ENCODE measurements at places on chromosomes 5 and 9.

DNA sequence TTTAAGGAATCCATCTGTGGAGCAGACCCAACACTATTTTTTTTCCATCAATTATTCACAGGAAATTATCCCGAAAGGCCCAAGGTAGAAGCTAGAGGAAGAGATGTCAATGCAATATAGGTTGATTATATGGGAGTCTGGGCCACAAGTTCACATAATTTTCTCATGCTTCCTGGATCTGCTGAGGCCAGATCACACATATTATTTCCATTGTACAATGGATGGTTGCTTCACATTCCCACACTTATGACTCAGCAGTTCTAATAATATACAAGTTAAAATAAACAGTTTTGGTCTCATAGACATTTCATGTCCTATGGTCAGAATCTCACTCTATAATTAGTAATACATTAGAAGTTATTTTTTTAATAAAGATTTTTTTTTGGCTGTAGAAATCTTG, 66.0 kb upstream of the PTPRD start:
- no peak for DNase-seq
- no peaks in the 10 kb centered on the region for H3K27me3 ChIP-seq
- H3K36me3 ChIP-seq = no peaks in the 10 kb centered on the region
- no peak overlapping the region for H3K27ac ChIP-seq

- H3K27ac ChIP-seq = no peak overlapping the region
- H3K4me3 ChIP-seq = no peak overlapping the region
- DNase-seq = no peak
- H3K4me1 ChIP-seq = no peaks in the 10 kb centered on the region
- H3K36me3 ChIP-seq = no peaks in the 10 kb centered on the region
Measured at GRCh38 chr5:88116396-88116795, 152.2 kb downstream of the TMEM161B start.

- H3K4me1 ChIP-seq = no peaks in the 10 kb centered on the region
- no peaks in the 10 kb centered on the region for H3K27me3 ChIP-seq
- no peaks in the 10 kb centered on the region for H3K36me3 ChIP-seq
- no peak for DNase-seq
Measured at GRCh38 chr9:135736272-135736978, 34.4 kb downstream of the KCNT1 start.

GRCh38 chr9:71636143-71636839, 132.0 kb downstream of the CEMIP2 start:
- DNase-seq = no peak
- no peaks in the 10 kb centered on the region for H3K4me1 ChIP-seq
- no peak overlapping the region for H3K27ac ChIP-seq
- H3K4me3 ChIP-seq = no peak overlapping the region
- H3K27me3 ChIP-seq = no peaks in the 10 kb centered on the region
- no peaks in the 10 kb centered on the region for H3K36me3 ChIP-seq

DNA sequence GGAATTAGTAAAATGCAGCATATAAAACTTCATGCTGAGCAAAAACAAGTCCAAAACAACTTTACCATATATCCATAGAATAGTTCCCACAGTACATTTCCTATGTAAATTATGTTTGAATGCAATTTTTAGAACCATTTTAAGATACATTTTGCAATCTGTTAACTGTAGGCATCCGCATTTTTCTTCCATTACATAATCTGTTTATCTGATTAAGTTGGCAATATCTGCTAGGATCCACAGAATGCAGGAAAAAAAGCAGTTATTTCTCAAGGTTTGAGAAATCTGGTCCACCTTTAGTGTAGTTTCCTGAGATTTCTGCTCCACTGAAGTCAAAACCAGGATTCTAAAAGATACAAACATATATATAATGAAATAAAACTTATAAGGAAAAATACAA, 6.2 kb downstream of the NUDCD2 start:
- peaks cover 51% of the 10 kb centered on the region for H3K36me3 ChIP-seq
- H3K4me1 ChIP-seq = peaks cover 2% of the 10 kb centered on the region
- no peak for DNase-seq
- H3K27me3 ChIP-seq = no peaks in the 10 kb centered on the region
- H3K4me3 ChIP-seq = no peak overlapping the region
- no peak overlapping the region for H3K27ac ChIP-seq

DNA sequence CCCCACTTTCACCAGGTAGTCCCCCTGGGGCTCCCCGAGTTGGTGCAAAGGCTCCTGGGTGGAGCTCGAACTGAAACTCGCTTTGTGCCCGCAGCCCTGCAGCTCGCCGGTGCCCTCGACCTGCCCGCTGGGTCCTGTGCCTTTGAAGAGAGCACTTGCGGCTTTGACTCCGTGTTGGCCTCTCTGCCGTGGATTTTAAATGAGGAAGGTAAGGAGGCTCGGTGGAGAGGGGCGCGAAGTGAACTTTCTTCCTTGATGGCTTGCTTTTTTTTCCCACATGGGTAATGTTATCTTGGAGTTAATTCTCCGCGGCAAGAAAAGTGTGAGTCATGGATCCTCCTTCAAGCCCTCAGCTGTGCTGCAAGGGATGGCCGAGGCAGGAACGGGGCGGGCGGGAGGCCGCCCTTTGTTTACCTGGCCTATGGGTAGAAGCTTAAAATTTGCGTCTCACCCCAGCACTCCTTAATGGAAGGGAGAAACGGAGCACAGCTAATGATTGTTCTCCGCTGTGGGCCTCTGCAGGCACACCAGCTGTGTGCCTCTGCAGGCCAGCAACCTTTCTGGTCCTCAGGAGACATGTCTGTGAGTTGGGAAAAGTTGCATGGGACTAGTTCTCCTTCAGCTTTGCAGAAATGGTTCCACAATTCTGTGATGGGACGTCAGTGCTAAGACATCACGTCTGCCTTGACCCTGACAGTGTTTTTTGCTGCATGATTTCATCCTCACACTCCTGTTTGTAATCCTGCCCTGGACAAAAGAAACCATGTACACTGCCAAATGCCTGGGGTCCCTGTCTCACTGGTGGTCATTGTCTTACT, 1.1 kb downstream of the MAMDC2 start:
- peak overlapping the region; percentile 61 for H3K27ac ChIP-seq
- no peaks in the 10 kb centered on the region for H3K36me3 ChIP-seq

GRCh38 chr9:110152704-110153374, 55.1 kb downstream of the C9orf152 start:
- H3K4me3 ChIP-seq = no peak overlapping the region
- H3K4me1 ChIP-seq = peaks cover 14% of the 10 kb centered on the region
- no peaks in the 10 kb centered on the region for H3K36me3 ChIP-seq
